SIG-M5 (cell line): ENCODE measurements at places on chromosomes 13 and 19.

- no peak for DNase-seq
Observed at GRCh38 chr19:41876847-41877832, at the start of gene CD79A. TSS of gene CD79A (plus strand) at chr19:41877279. CDS start at chr19:41877305, 26 bp downstream.

- no peak for DNase-seq
Observed at GRCh38 chr19:29497241-29497640, 28.6 kb upstream of the VSTM2B start.

GRCh38 chr13:52385870-52386269, 20.1 kb downstream of the THSD1 start:
- DNase-seq, result no peak

DNA sequence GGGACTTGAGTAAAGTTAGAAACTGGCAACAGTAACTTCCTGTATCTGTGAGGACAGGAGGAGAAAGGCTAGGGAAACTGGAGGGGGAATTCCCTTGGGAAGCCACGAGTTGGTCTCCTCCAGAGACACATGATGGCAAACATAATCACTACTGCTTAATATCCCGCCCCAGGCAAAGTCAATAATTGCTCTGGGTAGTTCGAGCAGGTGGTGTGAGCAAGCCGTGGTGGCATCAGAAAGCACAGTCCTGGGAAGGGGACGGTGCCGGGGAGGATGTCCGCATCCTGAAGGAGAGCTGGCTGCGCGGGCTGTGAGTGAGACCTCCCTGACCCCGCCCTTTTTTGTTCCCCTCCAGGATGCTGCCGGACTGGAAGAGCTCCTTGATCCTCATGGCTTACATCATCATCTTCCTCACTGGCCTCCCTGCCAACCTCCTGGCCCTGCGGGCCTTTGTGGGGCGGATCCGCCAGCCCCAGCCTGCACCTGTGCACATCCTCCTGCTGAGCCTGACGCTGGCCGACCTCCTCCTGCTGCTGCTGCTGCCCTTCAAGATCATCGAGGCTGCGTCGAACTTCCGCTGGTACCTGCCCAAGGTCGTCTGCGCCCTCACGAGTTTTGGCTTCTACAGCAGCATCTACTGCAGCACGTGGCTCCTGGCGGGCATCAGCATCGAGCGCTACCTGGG, 1.4 kb downstream of the FFAR2 start:
- no peak for DNase-seq

- no peak for DNase-seq
Observed at GRCh38 chr19:4636151-4636717, 3.1 kb upstream of the TNFAIP8L1 start.

- no peak for DNase-seq
Observed at GRCh38 chr19:3398114-3398899, 31.9 kb downstream of the NFIC start.

DNA sequence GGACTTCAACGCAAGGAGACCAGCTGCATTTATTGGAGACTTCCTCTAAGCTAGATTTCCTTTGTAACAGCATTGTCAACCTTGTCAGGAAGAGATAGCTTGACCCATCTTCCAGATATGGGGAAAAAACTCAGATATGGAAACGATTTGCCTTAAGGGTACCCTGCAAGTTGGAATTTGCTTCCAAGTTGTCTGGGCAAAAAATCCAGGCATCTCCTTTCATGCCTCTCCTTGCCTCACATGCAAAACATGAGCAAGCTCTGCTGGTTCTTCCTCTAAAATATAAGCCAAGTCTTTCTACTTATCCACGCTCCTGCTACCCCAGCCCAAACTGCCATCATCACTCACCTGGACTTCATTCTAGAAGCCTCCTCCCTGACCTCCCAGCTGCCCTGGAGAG, 6.4 kb upstream of the DNMT1 start:
- no peak for DNase-seq

DNA sequence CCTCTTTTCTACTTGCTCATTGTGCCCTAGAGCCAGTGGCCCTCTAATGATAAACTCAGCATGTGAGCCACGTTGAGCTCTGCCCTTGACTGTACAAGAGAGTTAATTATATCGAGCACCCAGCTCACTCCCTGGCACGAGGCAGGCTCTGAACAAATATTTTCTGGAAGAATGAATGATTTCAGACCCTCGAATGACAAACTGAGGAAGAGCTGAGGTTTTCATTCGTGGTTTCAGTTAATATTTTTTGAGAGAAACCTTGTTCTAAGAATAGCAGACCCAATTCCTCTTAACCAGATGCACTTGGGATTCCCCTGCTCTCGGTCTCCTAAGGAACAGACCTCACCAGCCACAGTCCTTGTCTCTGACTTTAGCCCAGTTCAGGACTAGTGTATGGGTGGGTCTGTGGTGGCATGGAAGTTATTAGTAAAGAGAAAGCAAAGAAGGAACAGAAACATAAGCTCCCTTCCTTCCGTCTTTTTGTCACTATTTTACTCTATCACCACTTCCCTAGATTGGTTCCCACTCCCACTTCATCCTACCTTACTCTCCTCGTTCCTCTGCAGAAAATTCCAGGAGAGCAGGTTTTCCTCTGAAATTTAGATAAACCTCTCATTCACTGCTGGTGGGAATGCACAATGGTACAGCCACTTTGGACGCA, 22.1 kb upstream of the WDFY2 start:
- DNase-seq, result peak; percentile 23

GRCh38 chr13:113996081-113996911, 22.4 kb upstream of the C13orf46 start:
- no peak for DNase-seq

DNA sequence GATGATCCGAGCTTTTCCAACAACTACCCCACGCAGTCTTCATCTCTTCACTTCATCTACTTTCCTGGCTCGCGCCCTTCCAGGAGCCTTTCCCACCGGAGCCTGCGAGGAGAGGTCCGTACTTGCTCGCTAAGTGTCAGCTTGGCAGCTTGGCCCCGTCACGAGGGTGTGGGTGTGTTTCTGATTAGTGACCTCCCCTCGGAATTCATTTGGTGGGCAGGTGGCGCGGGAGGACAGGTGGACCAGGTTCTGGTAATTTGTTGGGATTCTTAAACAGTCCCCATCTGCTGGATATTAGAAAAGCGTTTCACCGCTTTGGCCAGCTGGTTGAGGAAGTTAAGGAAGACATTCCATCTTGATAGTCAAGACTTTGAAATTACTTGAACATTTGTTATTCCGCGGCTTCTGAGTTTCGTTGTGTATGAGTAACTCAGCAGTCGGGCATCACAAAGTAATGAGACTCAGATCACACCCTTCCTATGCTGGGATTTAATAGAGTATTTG, 515 bp downstream of the UFM1 start:
- no peak for DNase-seq

DNA sequence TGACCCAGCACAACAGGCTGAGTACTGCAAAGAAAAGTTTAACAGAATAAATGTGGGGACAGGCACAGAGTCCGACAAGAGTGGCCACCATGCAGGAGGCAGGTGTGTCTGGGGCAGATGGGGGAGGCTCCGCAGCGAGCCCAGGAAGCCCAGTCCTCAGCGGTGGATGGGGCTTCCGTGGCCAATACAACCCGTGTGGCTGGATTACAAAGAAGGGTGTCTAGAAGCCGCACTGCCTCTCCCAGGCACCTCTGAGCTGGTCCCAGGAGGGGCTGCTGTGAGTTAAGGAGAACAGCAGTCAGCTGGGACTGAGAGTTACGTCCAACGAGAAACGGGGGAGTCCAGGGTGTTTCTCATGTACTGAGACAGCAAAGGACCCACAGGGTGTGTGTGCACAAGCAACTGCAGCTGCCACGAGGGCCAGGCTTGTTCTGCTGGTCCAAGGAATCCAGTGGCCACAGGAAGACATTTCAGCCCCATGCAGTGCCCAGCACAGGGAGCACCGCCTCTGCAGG, 70.2 kb downstream of the SPACA7 start:
- DNase-seq, result no peak

GRCh38 chr13:40922437-40923040, 96.6 kb downstream of the ELF1 start:
- DNase-seq, result no peak

GRCh38 chr19:14375582-14376291, 5.5 kb upstream of the ADGRE5 start:
- DNase-seq, result no peak

DNA sequence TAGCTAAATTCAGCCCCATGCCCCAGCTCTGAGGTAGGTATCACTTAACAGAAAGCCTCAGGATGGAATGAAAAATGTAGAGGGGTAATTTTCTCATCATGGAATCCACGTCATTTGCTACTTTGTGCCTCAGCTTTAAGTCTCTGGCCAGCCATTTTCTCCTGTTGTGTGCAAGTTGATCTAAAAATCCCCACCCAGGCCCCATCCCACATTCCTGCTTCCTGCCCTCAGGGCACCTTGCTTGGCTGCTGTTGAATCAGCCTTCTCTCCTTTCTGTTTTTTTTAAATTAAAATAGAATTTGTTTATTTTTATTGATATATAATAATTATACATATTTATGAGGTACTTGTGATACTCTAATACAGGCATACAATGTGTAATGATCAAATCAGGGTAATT, 179.9 kb upstream of the TSHZ3 start:
- DNase-seq, result no peak

GRCh38 chr19:12969292-12969988, at the start of gene DAND5:
TSS of gene DAND5 (plus strand) at chr19:12969576. CDS start at chr19:12969661, 85 bp downstream.
- no peak for DNase-seq

- DNase-seq, result no peak
Observed at GRCh38 chr19:5178841-5179240, 161.8 kb downstream of the PTPRS start.

- no peak for DNase-seq
Observed at GRCh38 chr19:7250057-7250596, 44.1 kb downstream of the INSR start.

- DNase-seq, result no peak
Observed at GRCh38 chr13:65966991-65967451, 1263.1 kb downstream of the PCDH9 start.

GRCh38 chr19:43662487-43662886, 7.5 kb downstream of the PLAUR start:
- no peak for DNase-seq

- no peak for DNase-seq
Observed at GRCh38 chr13:79740991-79741390, 260.0 kb downstream of the NDFIP2 start.

- no peak for DNase-seq
Observed at GRCh38 chr13:112708560-112709240, 18.9 kb downstream of the ATP11A start.

DNA sequence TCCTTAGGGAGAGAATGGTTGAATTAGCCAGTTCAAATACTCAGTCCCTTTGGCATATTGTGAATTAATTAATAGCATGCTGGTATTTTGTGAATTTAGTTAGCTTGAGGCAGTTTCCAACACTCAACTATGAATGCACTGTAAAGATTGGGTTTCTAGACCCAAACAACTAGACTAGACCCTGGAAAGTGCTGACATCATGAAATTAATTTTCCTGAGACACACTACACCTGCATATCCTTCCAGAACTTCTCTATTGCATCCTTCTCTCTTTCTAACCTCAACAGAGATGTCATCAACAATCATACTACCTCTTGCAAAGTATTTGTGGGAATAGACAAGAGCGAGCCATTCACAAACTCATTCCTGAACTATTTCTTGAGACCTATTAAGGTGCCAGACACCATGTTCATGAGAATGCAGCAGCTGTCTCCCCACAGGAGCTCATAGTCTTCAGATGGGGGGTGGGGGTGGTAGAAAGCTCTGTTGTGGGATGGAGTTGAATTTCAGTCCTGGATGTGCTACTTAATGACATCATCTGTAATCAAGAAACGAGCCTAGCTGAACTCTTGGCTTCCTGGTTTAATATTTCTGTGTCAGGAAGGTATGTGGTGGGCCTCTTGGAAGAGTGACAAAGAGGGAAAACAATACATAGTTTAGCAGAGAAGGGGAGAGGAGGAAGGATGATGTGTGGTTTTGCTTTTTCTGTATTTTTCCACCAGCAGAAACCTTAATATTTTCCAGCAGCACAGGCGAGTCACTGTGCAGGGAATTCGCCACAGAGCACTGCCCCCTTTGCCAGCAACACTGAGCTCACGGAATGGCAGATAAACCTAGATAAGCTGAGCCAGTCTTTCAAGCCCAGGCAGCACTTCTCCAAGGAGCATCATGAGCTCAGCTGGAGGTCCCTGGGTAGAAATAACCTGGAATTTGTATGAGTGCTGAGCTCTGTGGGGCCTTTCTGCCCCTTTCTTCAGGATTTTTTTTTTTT, 53.1 kb upstream of the CYSLTR2 start:
- no peak for DNase-seq

GRCh38 chr13:47027780-47028437, 131.1 kb upstream of the HTR2A start:
- DNase-seq, result no peak

- no peak for DNase-seq
Observed at GRCh38 chr13:98406971-98407370, 169.9 kb downstream of the STK24 start.

DNA sequence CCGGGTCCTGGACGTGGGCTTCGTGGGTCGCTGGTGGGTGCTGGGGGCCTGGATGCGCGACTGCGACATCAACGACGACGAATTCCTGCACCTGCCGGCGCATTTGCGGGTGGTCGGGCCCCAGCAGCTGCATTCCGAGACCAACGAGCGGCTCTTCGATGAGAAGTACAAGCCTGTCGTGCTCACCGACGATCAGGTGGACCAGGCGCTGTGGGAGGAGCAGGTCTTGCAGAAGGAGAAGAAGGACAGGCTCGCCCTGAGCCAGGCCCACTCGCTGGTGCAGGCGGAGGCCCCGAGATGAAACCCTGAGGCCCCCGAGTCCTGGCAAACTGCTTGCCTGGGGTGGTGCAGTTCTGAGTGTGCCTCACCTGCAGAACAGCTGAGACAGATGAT, 787 bp downstream of the TIMM29 start:
- no peak for DNase-seq

- DNase-seq, result no peak
Observed at GRCh38 chr19:10761443-10762250, 43.8 kb downstream of the DNM2 start.

DNA sequence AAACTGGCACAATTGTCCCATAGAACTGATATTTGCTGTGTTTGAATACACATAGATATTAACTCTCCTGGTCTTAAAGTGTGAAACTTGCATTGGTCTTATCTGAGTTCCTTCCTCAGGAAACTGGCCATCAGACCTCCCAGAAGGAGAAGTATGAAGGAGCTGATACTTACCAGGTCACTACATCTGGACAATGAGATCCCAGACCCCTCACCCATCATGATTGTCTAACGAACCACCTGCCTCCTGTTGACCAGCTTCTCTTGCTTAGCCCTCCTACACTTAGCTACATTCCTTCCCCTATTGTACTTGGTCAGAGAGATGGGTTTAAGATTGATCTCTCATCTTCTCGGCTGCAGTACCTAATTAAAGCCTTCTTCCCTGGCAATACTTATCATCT, 413.3 kb downstream of the KCTD12 start:
- no peak for DNase-seq

- DNase-seq, result no peak
Observed at GRCh38 chr19:33476151-33476707, 45.4 kb downstream of the PEPD start.

GRCh38 chr19:1540365-1540925, 16.6 kb downstream of the PLK5 start:
- no peak for DNase-seq

GRCh38 chr19:38043649-38044144, 136.7 kb downstream of the SIPA1L3 start:
- DNase-seq, result no peak

- DNase-seq, result no peak
Observed at GRCh38 chr13:66520511-66521355, 709.4 kb downstream of the PCDH9 start.
